Heart right ventricle (tissue), 16 donors: ENCODE measurements at places on chromosomes 6 and 20. TPM values are rescaled to one million over a fixed set of nuclear protein-coding genes. Genes with fewer than 3 reads are reported as not detected.

Gene E2F1
- 0.91 TPM for polyA plus RNA-seq

Gene RBPJL
- not detected for polyA plus RNA-seq

Gene CCN6
- polyA plus RNA-seq: not detected

Gene PDE10A
- polyA plus RNA-seq: 6.8 TPM

Gene C20orf141
- not detected for polyA plus RNA-seq

Gene C20orf144
- polyA plus RNA-seq: not detected

Gene OR2B6
- not detected for polyA plus RNA-seq

Gene EPHA7
- 0.67 TPM for polyA plus RNA-seq

Gene SEL1L2
- polyA plus RNA-seq: 0.95 TPM

Gene RNF144B
- polyA plus RNA-seq: 6.1 TPM

Gene TP53TG5
- polyA plus RNA-seq: 1.1 TPM

Gene PRKN
- polyA plus RNA-seq: 2.3 TPM

Gene GABRR1
- 0.01 TPM for polyA plus RNA-seq
